ENCODE measurements at places on chromosomes 4 and X.

DNA sequence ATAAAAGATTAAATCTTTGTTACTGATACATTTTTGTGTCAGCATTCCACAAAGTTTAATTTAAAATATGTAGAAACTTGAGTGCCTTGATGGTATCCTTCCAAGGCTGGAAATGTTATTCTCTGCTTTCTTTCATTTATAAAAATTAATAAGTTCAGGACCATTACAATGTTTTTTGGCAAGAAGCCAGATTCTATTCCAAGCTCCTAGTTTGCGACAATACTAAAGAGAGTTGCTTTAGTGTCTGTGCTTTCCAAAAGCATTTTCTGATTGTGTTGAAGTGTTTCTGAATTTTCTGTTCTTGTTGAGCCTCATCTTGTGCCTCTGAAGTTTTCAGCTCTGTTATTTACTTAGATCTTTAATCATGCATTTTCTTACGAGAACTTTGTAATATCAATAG is 516.2 kb downstream of the KCTD8 start:
- DNase-seq: no peak

GRCh38 chrX:26613956-26614355 is 398.0 kb downstream of the MAGEB5 start:
- DNase-seq: no peak

- no peak for DNase-seq
These were observed 349.7 kb upstream of the GALNT7 start for GRCh38 chr4:172818901-172819300.

DNA sequence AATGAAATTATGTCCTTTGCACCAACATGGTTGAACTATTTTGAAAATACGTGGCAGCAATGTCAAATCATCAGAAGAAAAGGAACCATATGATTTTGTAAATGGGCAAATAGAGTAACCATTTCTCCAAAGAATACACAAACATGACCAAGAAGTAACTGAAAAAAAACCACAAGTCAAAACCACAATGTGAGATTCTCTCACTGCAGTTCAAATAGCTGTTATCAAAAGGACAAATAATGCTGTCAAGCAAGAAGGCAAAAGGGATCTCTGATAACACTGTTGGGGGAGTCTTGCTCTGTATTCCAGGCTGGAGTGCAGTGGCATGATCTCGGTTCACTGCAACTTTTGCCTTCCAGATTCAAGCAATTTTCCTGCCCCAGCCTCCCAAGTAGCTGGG is 280.8 kb upstream of the ZCCHC13 start:
- DNase-seq: no peak

- no peak for DNase-seq
These were observed 14.6 kb downstream of the HAND2 start for GRCh38 chr4:173515458-173515857.

DNA sequence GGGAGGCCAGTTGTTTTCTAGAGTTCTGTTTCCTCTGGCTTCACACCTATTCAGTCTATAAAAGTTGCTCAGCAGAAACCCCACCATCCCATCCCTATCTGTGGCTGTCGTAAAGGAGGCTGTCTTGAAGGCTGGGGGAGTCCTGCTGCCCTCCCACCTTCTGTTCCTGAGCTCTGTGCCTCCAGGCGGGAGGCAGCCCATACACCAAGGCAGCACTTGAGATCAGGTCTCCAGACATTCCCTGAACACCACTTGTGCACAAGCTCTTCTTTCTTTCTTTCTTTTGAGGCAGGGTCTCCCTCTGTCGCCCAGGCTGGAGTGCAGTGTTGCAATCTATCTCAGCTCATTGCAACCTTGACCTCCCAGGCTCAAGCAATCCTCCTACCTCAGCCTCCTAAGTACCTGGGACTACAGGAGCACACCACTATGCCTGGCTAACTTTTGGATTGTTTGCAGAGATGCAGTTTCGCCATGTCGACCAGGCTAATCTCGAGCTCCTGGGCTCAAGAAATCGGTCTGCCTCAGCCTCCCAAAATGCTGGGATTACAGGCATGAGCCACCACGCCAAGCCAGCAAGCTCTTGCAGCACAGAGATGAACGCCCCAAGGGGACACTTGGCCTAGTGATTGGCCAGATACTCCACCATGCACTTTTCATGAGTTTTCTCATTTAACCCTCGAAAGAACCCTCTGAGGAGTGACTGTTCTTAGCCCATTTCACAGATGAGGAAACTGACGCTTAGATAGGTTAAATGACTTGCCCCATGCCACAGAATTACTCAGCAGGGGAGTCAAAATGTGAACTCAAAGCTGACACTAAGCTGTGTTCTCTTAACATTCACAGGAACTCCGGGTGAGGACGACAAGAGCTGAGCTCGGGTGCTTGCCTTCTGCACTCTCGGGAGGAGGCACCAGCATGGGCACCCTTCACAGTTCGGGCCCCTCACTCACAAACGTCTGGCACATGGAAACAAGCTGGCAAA is 55.8 kb upstream of the ENPP6 start:
- DNase-seq: no peak

DNA sequence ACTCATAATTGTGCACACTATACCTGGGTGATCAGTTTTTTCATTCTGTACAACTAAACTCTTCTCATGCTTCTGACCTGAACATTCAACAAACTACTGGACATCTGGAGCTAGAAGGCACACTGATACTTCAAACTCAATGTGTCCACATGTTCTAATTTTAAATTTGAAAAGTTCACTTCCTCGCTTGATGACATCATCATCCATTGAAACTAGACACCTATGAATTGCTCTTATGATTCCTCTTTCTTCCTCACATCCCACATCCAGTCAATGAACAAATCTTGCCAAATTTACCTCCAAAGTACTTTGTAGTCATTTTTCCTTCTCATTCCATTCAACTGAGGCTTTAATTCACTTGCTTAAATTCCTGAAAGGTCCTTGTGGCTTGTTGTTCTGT is 549.4 kb downstream of the GALNTL6 start:
- DNase-seq: no peak

DNA sequence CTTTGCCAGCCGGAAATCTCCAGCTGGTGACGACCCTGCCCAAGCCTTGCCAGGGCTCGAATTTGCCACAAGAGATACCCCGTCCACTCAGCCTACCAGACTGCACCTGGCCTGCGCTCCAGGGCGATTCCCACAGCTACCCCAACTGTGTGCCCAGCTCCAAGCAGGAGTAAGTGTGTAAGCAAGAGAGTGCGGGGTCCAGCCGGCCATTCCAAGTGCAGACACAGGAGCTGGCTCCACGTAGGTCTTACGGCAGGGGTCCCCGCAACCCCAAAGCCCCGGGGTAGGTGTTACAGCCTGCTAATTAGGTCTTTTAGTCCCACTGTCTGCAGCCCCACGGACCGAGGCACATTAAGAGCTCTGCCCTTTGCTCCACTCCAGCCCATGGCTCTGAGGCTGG is 1305.2 kb downstream of the ARAP2 start:
- DNase-seq: no peak

- no peak for DNase-seq
These were observed 665.5 kb downstream of the TLL1 start for GRCh38 chr4:166538491-166539005.

- DNase-seq: no peak
These were observed 44.0 kb downstream of the BRCC3 start for GRCh38 chrX:155115174-155115819.

GRCh38 chr4:153151535-153152455 is 52.4 kb upstream of the TRIM2 start:
- DNase-seq: peak; percentile 20

GRCh38 chr4:57081651-57082621 is 28.2 kb downstream of the IGFBP7 start:
- DNase-seq: no peak

DNA sequence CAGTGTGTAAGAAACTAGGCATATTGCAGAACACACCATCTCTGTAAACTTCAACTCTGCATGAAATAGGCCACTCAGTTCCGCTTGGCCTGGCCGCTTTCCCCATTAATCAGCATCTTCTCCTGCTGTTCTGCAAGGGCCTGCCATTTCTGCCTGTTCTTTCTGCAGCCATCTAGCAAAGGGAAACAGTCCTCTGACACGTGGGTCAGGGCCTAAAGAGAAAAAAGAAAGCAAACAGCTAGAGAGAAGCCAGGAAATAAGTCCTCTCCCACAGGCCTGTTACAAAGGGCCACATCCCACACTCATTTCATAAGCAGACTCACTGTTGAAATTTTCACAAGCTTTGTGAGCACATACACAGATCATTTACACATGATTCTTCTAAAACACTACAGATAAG is 130.1 kb downstream of the PDE5A start:
- no peak for DNase-seq

DNA sequence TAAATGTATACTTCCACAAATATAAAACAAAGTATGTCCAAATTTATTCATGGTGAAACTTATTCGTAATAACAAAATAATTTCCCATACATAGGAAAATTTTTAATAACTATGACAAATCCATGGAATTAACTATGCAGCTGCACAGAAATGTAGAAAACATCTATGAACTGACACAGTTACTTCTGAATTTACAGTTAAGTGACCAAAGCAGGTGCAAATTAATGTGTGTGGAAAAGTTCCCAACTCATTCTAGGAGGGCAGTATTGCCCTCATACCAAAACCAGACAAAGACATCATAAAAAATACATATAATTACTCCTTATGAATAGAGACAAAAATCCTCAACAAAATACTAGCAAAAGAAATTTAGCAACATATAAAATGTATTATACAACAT is 12.5 kb downstream of the LDOC1 start:
- DNase-seq: no peak

DNA sequence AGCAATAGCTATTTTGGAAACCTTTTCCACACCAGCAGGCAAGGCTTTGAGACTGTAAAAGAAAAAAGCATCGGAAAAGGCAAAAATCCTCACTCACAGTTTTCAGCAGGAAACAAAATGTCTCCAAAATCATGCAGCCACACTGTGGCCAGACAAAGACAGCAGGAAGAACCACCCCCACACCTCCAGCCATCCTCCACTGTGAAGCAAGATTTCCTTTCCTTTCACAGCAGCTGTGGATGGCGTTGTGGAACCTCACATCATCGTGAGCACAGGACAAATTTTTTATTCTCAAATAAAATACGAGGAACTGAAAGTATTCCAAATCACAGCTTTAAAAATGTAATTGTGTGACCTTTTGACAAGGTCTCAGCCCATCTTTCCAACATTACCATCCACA is 351.7 kb upstream of the NOCT start:
- DNase-seq: no peak

GRCh38 chr4:52911684-52912294 is 49.7 kb downstream of the RASL11B start:
- DNase-seq: peak; percentile 64

GRCh38 chr4:54683616-54684346 is 26.0 kb downstream of the KIT start:
- peak; percentile 30 for DNase-seq

DNA sequence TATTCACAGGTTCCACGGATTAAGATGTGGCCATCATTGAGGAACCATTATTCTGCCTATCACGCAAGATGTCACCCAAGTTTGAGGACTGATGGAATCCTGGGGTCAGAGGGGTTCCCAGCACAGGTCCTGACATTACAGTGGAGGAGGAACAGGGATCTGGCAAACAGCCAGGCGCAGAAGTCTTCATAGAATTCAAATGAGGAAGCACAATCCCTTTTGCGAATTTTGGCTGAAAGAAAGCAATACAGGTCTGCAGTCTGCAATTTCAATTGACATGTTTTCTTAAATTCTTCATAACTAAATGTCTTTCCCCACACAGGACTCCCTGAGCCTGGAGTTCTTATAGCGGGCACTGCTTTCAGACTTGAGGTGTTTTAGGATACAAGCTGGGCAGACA is 14.5 kb downstream of the DOCK11 start:
- no peak for DNase-seq

DNA sequence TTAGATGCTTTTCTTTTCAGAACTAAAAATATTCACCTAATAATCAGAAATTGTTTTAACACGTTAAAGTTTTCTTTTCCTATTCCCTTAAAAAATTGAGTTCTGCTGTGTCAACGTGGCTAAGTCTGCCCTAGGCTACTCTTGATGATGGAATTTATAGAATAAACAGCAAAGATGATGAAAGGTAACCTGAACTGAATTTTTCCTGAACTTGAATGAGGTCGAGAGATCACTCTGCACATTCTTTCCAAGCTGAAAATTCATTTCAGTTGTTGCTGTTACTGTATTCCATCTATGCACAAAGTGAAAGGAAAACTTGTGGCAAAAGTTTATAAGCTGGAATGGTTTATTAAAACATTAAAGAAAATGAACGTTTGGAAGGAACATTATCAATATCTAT is 245.9 kb upstream of the GIMD1 start:
- DNase-seq: no peak

DNA sequence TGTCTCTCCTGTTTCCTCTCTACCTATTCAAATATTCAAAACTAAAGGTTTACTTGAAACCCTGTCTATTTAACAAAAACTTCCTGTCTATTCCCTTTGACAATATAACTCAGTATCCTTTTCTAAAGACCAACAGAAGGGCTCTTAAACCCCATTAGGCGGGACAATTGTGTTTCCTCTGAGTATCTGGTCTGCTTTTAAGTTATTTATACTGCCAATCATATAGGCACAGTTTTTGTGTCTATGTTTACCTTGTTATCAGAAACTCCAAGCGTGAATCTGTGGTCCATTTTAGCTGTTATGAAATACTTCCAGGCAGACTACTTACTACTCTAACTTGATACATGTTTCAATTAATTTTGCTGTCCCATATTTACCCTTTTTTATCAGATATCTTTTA is 350.0 kb upstream of the CTSO start:
- DNase-seq: no peak

All from stimulated activated CD4-positive, alpha-beta T cell treated with anti-CD3 and anti-CD28 coated beads, Interleukin-12 subunit alpha, Interleukin-12 subunit beta, amount 100 ng/mL, for 4 hours (primary cell).